CD4-positive, alpha-beta T cell treated with Interleukin-4 for 1 hour (primary cell): ENCODE measurements at places on chromosomes 6 and 20.
A peak's percentile ranks its signal among the peaks of the same experiment; 100 is the strongest.

DNA sequence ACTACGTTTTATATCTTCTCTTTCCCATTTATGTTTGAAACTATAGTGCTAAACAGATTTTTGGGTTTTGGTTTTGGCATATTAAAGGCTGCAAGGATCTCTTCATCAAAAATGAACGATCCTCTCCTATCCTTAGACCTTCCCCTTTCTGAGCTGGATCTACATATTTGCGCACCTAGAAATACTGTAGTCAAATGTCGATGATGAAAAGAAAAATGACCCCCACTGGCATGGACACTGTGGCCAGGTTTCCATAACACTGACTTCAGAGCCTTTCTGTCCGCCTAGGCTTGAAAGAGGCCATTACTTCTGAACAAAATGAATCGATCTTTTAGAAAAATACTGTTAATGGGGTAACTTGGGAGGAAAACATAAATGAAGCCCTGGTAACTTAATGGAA, 5.8 kb downstream of the FLRT3 start:
- DNase-seq, result no peak

- DNase-seq, result no peak
Measured at GRCh38 chr20:1269235-1269634, 3.1 kb downstream of the SNPH start.

- peak; percentile 84 for DNase-seq
Measured at GRCh38 chr6:30396833-30397479, 52.0 kb downstream of the RPP21 start.

DNA sequence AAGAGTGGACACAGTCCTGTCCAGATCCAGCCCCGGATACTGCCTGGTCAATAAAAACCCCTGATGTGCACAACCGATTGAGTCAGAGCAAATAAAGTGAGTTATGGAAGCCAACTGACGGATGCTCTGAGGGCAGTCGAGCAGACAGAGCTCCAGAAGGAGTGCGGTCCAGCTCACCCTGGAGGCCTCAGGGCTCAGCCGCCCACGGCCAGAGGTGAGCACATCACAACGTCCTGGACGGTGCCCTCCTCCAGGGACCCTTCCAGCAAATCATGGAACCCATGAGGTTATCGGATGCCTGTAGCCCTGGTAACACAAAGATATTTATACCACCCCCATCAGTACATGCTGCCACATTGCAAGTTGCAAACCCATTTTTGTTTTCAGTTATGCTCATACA, 44.0 kb upstream of the SMOC2 start:
- no peak for DNase-seq

DNA sequence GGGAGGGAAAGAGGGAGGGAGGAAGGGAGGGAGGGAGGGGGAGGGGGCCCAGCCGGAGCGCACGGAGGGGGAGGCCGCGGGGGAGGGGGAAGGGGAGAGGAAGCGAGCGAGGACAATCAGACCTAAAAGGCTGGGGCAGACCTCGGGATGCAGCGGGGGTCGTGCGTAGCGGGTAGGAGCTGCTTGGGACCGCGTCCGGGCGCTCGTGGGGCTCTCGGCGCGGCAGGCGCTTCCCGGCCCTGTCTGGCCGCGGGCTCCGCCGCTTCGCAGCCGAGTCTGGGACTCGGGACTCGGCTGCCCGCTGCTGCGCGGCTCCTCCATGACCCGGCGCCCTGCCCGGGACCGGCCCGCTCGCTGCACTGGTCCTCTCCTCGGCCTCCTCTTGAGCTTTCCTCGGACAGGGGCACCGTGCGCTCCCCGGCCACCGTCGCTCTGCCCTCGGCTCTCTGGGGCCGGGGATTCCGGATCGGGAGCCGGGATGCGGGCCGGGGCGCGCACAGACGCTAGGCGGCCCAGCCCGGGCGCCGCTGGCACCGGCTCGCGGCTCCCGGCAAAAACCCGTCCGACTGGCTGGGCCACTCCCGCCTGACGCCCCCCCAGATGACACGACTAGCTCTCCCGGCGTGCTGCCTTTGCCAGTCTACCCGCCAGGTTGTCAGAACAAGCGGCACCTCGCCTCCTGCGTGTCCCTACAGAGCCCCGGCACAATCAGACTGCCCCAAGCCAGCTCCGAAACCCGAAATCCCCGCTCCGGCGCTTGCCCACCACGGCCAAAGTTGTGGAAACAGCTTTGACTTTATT, 2.2 kb downstream of the TFAP2A start:
- DNase-seq, result no peak

DNA sequence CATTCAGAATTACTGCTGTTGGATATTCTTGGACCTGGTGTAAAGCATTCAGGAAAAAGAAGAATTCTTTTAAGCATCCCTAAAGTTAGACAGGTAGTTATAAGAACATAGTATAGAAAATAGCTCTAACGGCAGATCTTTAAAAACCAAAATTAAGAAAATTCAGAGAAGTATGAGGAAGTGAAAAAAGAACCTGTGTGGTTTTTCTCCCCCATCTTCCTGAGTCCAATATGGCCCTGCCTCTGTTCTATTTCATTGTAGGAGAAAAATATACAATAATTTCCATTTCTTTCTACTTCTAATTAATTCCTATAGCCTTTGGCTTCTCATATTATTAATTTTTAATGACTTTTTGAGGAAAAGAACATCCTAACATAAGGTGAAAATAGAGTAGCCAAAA, 47.1 kb downstream of the FHL5 start:
- no peak for DNase-seq
